Fibroblast of the aortic adventitia (primary cell): ENCODE measurements at places on chromosomes 6 and 20. TPM values are rescaled to one million over a fixed set of nuclear protein-coding genes. Genes with fewer than 3 reads are reported as not detected.

GPR6 gene
- total RNA-seq: not detected in 2 replicates

KHDC1L gene
- total RNA-seq: not detected in 2 replicates

PRND gene
- total RNA-seq: not detected in 2 replicates

BHLHE23 gene
- total RNA-seq: not detected in 2 replicates

XKR7 gene
- not detected in 2 replicates for total RNA-seq

HLA-DQA1 gene
- not detected in 2 replicates for total RNA-seq

GMPR gene
- 2.5 and 24.8 TPM in 2 replicates for total RNA-seq

WASF1 gene
- total RNA-seq: 11.7 and 20.1 TPM in 2 replicates

ENPP3 gene
- not detected in 2 replicates for total RNA-seq

ANGPT4 gene
- not detected in 2 replicates for total RNA-seq

TNF gene
- not detected in 2 replicates for total RNA-seq

RPS10 gene
- total RNA-seq: 1,593 and 2,945 TPM in 2 replicates

ZNF311 gene
- total RNA-seq: 1.3 and 2.5 TPM in 2 replicates

MAP3K4 gene
- total RNA-seq: 20.9 and 25.0 TPM in 2 replicates

C20orf144 gene
- 0.16 and 0.18 TPM in 2 replicates for total RNA-seq

NCOA6 gene
- total RNA-seq: 11.3 and 14.3 TPM in 2 replicates

SEMG1 gene
- total RNA-seq: not detected in 2 replicates

TRIM26 gene
- 32.4 and 41.9 TPM in 2 replicates for total RNA-seq

TMEM170B gene
- 1.4 and 2.5 TPM in 2 replicates for total RNA-seq

C20orf96 gene
- total RNA-seq: 0.98 and 2.4 TPM in 2 replicates

ID4 gene
- 11.4 and 18.0 TPM in 2 replicates for total RNA-seq

GPSM3 gene
- total RNA-seq: 0.90 TPM in 1 of 2 replicates, not detected in the other

ABCF1 gene
- total RNA-seq: 33.0 and 43.2 TPM in 2 replicates

GMEB2 gene
- 3.4 and 7.4 TPM in 2 replicates for total RNA-seq

ANKRD66 gene
- total RNA-seq: not detected in 2 replicates

AVP gene
- total RNA-seq: not detected in 2 replicates

PAX1 gene
- not detected in 2 replicates for total RNA-seq

SOX12 gene
- 7.7 and 15.9 TPM in 2 replicates for total RNA-seq

TFAP2A gene
- 1.4 TPM in 1 of 2 replicates, not detected in the other for total RNA-seq

VGLL2 gene
- not detected in 2 replicates for total RNA-seq

NRSN2 gene
- 34.2 and 50.9 TPM in 2 replicates for total RNA-seq

WFDC10B gene
- not detected in 2 replicates for total RNA-seq

RAB32 gene
- 20.8 and 71.7 TPM in 2 replicates for total RNA-seq

PARD6B gene
- 1.4 and 1.5 TPM in 2 replicates for total RNA-seq

ARMH2 gene
- total RNA-seq: not detected in 2 replicates

RCAN2 gene
- total RNA-seq: 8.0 and 14.9 TPM in 2 replicates

MOCS1 gene
- 3.9 and 8.4 TPM in 2 replicates for total RNA-seq

KCNK5 gene
- under 0.01 TPM in 1 of 2 replicates, not detected in the other for total RNA-seq
